A549 treated with CORT108297 at 1 μM for 4 hours (cell line): ENCODE measurements at places on chromosomes 7 and 10. TPM values are rescaled to one million over a fixed set of nuclear protein-coding genes. Genes with fewer than 3 reads are reported as not detected.

UBN2 gene
- 2.1 to 3.0 TPM (median 2.7 TPM) in 5 replicates for total RNA-seq

IRF5 gene
- 11.4 to 17.4 TPM (median 14.5 TPM) in 5 replicates for total RNA-seq

GGCT gene
- 71.6 to 87.9 TPM (median 73.6 TPM) in 5 replicates for total RNA-seq

CYP3A7 gene
- total RNA-seq, result 0.06 TPM in 1 of 5 replicates, not detected in the others

ZNF479 gene
- total RNA-seq, result not detected in 5 replicates

GIMAP6 gene
- not detected in 5 replicates for total RNA-seq

DYNC1I1 gene
- total RNA-seq, result 0.05 to 0.24 TPM (median 0.16 TPM) in 5 replicates

MUC3A gene
- 14.0 to 19.4 TPM (median 17.8 TPM) in 5 replicates for total RNA-seq

AVPI1 gene
- 67.2 to 122 TPM (median 92.9 TPM) in 5 replicates for total RNA-seq

MCM10 gene
- 21.6 to 28.6 TPM (median 24.1 TPM) in 5 replicates for total RNA-seq

SMKR1 gene
- total RNA-seq, result 11.8 to 13.3 TPM (median 12.4 TPM) in 5 replicates

SEMA3D gene
- 0.05 to 0.06 TPM (median 0.06 TPM) in 3 of 5 replicates, not detected in the others for total RNA-seq

ASB10 gene
- total RNA-seq, result not detected in 5 replicates

PRF1 gene
- not detected in 5 replicates for total RNA-seq

FBXL13 gene
- 0.26 to 0.88 TPM (median 0.61 TPM) in 5 replicates for total RNA-seq

SORCS1 gene
- total RNA-seq, result not detected in 5 replicates

WIPF3 gene
- 0.45 to 0.55 TPM (median 0.52 TPM) in 5 replicates for total RNA-seq

WDR86 gene
- 0.13 to 0.38 TPM (median 0.17 TPM) in 5 replicates for total RNA-seq

LIPF gene
- not detected in 5 replicates for total RNA-seq

TOMM7 gene
- 430 to 1,226 TPM (median 470 TPM) in 5 replicates for total RNA-seq

ARHGAP21 gene
- 38.8 to 59.5 TPM (median 49.8 TPM) in 5 replicates for total RNA-seq

CALCR gene
- total RNA-seq, result 0.02 TPM in 1 of 5 replicates, not detected in the others

C10orf105 gene
- total RNA-seq, result not detected in 5 replicates

VWDE gene
- total RNA-seq, result 0.39 to 0.63 TPM (median 0.53 TPM) in 5 replicates

POLD2 gene
- 144 to 174 TPM (median 172 TPM) in 5 replicates for total RNA-seq

NPTX2 gene
- 0.06 to 0.12 TPM (median 0.11 TPM) in 4 of 5 replicates, not detected in the other for total RNA-seq

SPAM1 gene
- total RNA-seq, result not detected in 5 replicates

EPO gene
- not detected in 5 replicates for total RNA-seq
